ENCODE measurements at places on chromosomes 6 and 20. TPM values are rescaled to one million over a fixed set of nuclear protein-coding genes. Genes with fewer than 3 reads are reported as not detected.

PTK6 gene
- 0.16 TPM for total RNA-seq

RIPPLY2 gene
- total RNA-seq = 21.9 TPM

GRCh38 chr6:144657691-144658090 lies 372.6 kb downstream of the UTRN start:
- no peak for ATAC-seq

GRCh38 chr6:3805448-3806123 lies 43.6 kb upstream of the FAM50B start:
- ATAC-seq = no peak

HLA-DMB gene
- 0.88 TPM for total RNA-seq

- no peak for ATAC-seq
These were observed 4.7 kb downstream of the GCLC start for GRCh38 chr6:53540129-53540692.

DNA sequence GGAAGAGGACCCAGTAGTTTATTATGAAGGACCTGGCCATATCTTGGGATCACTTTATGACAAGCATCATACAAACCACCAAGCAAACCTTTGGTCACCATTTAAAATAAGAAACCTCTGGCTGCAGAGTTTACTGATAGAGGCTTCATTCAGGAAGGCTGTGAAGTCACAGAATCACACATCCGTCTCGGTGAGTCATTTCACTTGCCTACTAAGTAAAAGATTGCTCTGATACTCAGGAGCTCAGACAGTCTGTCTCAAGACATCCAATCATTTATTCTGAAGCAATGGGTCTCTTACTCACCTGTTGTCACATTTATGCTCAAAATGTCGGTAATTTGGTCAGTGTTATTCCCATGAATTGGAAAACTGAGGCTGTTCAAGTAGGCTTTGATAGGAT lies 33.7 kb downstream of the ADGRF5 start:
- ATAC-seq = no peak

- ATAC-seq = peak; percentile 33
These were observed 48.3 kb downstream of the TBXT start for GRCh38 chr6:166119116-166119911.

DNA sequence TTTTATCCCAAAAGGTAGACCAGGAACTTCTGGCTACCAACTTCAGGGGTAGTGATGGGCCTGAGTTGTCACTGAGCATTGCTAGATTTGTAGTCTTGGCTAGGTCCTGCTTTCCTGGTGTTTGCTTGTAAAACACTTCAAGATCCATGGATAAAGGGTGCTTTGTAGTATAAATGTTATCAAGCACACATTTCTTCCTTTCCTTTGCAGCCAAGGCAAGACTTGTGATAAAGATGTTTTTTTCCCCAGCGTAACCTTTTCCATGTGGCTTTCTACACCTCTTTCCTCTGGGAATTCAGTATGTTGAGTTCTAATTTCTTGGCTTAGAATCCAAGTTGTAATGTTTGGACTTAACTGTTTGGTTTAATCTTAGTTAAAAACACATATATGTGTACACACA lies 122.8 kb upstream of the CLDN20 start:
- no peak for ATAC-seq

SPATS1 gene
- not detected for total RNA-seq

SFT2D1 gene
- 41.3 TPM for total RNA-seq

DNA sequence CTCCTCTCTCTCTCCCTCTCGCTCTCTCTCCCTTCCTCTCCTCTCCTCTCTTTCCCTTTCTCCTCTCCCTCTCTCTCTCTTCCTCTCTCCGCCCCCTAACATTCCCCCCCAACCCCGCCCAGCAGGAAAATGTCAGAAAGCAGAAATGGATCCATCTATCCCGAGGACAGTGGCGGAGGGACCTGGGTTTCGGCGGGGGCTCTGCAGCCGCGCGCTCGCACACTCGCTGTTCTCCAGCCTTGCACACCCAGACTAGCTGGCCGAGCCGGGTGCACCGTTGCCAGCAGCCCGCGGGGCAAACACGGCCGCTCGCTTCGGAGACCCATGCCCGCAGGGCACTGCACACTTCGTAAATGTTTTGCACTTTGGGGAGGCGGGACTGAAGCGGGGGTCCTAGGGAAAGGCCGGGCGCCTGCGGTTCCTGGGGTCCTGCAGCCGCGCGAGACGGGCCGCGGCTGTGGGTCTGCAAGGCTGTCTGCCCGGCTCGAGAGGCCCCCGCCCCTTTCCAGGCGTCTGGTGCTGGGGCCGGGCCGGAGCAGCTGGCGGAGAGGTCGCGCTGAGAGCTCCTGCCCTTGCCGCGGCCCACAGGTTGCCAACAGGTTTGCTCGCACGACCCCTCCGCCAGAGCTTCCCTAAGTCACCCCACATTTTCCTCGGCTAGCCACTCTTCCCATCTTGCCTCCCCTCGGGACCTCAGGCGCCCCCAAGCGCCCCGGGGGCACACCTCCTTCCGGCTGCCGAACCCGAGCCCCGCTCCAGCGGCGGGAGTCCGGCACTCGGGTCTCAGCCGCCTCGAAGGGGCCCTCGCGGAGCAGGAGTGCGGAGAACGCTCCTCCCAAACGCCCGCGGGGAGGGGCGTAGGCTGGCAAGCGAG lies 818 bp upstream of the MDGA1 start:
- peak; percentile 41 for ATAC-seq

DNA sequence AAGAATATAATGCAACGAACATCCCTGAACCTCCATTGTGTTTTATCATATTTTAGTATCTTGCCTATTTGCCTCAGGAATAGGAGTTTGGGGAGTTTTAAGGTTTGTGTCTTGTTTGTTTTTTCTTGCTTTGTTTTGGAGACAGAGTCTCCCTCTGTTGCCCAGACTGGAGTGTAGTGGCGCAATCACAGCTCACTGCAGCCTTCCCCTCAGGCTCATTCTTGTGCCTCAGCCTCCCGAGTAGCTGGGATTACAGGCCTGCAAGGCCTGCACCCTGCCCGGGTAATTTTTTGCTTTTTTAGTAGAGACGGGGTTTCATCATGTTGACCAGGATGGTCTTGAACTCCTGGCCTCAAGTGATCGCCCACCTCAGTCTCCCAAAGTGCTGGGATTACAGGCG lies 63.3 kb upstream of the CARMIL1 start:
- ATAC-seq = no peak

ESR1 gene
- 0.67 TPM for total RNA-seq

GRCh38 chr6:54817834-54818233 lies 28.7 kb upstream of the FAM83B start:
- no peak for ATAC-seq

DNA sequence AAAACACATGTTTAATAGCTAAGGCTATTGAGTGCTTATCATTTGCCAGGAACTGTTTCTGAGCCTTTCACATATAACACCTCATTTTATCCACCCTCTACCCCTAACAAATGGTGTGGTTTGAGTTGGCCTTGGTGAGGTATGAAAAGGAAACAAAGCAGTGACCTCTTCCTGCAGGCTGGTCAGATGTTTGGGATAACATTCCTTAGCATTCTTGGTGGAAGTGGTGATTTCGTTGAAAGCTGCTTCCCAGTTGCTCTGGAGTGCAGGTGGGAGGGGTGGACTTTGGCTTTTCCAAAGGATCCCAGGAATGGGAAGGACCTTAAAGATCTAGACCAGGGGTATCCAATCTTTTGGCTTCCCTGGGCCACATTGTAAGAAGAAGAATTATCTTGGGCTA lies 41.3 kb downstream of the CARMIL1 start:
- ATAC-seq = no peak

- peak; percentile 76 for ATAC-seq
These were observed at the start of gene MSH5 for GRCh38 chr6:31739639-31740396. TSS of gene MSH5 (plus strand) at chr6:31740005. CDS start at chr6:31740467, 462 bp downstream.

DNA sequence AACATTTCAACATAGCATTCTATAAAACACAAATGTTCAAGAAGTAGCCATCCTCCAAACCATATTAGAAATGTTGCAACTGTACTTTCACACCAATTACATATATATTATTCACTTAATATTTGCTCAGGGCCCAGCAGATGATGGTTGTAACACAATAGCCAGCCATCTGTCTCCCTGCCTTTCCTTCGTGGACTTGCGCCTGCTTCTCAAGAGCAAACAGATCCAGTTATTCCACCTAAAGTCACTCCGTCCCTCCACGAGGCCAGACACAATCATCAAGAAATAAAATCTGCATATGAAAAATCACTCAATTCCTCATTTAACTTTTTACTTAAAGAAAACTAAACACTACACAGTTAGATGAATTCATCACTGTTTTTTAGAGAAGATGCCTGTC lies 160.4 kb downstream of the RALGAPA2 start:
- no peak for ATAC-seq

DNA sequence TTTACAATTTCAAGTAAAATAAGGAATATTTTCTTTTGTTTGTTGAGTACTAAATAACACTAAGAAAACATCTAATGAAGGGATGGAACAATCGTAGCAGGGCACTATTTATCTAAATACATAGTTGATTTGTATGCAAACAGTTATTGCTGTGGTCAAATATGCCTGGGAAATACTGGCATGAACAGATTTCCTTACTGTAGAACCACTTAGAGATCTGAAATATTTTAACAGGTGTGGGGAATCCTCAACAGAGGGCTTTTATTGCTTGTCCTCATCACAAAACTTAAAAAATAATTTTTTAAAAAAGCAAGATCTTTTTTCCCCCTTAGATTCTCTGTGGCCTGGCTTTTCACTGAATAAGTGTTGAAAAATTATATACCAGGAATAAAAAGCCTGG lies 233.0 kb upstream of the FAM83B start:
- ATAC-seq = no peak

DNA sequence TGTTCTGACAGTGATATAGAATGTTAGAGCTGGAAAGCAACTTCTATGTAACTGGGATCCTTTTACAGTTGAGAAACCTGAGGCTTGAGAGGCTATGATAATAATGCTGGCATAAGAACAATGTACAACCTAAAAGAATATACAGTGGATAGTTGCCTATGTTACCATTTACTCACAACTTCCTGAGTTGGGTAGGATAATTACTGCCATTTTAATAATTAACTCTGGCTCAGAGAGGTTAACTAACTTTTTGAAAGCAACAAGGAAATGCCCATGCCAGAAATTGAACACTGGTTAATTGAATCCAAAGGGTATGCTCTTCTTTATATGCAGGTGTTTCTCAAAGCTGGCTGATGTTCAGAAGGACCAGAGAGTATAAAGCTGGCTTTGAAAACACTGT lies 530.7 kb upstream of the MAP3K7 start:
- ATAC-seq = no peak

GRCh38 chr20:38550274-38550673 lies 30.7 kb upstream of the ADIG start:
- ATAC-seq = no peak

DNA sequence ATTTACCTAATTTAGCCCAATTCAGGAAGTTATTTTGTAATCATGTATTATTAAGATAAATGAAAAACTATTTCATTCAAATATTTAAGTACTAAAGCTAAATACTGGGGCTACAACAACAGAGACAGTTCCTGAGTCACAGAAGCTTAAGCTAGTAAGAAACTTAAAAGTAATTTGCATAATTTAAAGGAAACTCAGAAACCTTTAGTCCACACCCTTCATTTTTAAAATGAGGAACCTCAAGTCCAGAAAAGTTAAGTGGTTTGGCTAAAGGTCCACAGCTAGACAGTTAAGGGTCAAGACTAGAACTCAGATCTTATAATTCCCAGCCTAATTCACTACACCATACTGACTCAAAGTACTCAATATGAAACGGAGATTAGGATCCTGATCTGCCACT lies 7.2 kb downstream of the LMBRD1 start:
- peak; percentile 31 for ATAC-seq

GRCh38 chr20:62225820-62226635 lies 6.0 kb upstream of the HRH3 start:
- no peak for ATAC-seq

HMGN3 gene
- total RNA-seq = 171 TPM

PSORS1C2 gene
- not detected for total RNA-seq

DNA sequence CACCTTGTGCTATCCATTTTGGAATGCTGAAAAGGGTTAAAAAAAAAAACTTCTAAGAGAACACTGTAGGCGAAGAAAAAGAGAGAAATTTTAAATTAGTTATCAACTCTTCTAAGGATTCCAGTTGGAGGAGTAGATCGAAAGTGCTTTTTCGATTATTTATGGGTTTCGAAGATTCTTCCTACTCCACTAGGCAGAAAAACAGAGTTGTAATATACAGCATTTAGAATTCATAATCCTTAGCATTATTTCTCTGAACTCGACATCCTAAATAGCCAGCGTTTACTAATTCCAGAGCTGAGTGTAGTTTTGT lies 817 bp upstream of the RNF217 start:
- no peak for ATAC-seq

DNA sequence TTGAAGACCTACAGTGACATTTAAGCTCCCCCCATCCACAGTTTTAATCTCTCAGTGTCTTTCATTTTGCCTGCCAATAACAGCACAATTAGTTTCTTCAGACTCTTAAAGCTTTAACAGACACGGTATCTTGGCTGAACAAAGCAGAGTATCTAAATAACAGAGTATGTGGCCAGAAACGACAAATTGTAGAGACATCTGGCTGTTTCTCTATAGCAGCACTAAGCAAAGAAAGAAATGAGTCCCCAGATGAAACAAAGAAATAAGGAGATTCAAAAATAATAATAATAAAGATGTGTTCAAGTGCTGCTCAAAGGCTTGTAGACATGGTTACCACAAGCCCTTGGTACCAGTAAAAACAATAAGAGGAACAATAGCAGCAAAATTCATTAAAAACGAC lies 97.8 kb upstream of the HDAC2 start:
- no peak for ATAC-seq

GRCh38 chr20:3699037-3699436 lies 13.4 kb downstream of the SIGLEC1 start:
- ATAC-seq = no peak

MYT1 gene
- total RNA-seq = 0.18 TPM

PSMB8 gene
- total RNA-seq = 254 TPM

ETV7 gene
- not detected for total RNA-seq

DNA sequence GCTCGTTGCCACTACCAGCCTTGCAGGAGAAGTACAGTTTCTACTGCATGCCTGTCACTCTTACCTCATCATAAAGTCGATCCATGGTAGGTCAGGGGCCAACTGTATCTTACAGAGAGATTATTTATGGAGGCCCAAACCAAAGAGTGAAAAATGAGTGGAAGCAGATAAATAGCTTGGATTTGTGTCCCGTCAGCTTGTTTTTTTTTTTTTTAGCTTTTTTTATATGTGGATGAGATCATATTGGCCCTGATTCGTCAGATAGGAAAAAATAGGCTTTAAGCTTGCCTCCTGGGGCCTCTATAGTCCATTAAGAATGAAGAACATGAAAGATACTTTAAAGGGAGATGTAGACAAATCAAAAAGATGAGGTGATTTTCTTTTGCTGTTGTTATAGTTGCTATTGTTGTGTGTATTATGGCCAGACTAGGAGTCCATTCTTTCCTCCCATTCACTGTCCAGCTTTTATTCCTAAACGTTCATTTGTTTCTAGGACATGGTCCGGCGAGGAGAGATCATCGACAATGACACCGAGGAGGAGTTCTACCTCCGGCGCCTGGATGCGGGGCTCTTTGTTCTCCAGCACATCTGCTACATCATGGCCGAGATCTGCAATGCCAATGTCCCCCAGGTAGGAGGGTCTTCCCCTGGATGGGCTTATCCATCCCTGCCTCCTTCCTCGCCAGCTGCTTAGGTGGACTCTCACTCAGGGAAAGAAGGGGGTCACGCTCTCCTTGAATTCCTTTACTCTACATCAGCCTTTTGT lies 43.3 kb upstream of the VSTM2L start:
- ATAC-seq = no peak

- ATAC-seq = no peak
These were observed 60.2 kb upstream of the TMEM244 start for GRCh38 chr6:129921169-129921817.

ADGRG6 gene
- 0.46 TPM for total RNA-seq

Data from motor neuron (in vitro differentiated cells).